Stimulated activated CD8-positive, alpha-beta memory T cell treated with anti-CD3 and anti-CD28 coated beads, Interleukin-7, amount 100 ng/mL, for 1 hour (primary cell): ENCODE measurements at places on chromosomes 2 and 18.

DNA sequence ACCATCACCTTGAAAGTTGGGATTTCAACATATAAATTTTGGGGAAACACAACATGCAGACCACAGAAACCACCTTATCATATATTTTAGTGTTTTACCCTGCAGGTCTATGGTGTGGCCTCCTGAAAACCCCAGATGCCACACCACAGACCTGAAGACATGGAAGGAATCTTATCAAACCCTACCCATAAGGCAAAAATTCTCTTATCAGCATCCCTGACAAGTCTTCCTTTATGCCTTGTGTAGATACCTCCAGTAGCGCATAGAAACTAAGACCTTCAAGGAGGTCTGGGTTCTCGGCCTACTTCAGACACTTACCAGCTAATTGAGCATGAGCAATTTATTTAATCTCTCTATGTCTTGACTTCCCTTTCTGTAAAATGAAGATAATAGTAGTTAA lies 59.1 kb upstream of the SLC14A2 start:
- no peak for DNase-seq

GRCh38 chr2:8692783-8693156 lies 10.9 kb downstream of the ID2 start:
- DNase-seq: no peak

DNA sequence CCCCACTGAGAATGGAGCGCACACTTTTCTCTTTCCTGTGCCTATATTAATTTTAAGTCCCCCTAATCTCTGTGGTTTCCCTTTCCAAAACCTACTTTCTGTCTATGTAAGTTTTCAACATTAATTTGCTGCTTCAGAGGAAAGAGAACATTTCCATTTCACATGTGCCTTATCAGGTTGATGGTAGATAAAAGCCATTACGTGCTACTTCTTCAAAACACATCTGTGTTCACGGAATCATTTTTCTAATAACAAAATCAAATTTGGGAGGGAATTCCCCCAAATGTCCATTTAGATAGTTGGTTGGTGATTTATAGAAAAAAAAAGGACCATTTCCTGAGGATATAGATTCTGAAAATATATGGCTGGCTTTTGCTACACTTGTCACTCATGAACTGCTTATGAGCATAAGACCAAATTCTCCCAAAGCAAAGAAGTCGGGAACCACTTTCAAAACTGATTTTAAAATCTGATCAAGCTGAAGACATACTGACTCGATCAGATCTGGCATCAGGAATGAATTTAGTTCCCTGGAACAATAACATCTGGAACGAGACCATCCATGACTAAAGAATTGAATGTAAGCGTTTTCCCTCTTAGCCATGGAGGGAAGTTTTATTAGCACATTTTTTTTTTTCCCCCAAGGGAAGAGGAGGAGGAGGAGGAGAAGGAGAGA lies 8.2 kb downstream of the PTGR3 start:
- DNase-seq: no peak

- DNase-seq: no peak
These were observed 81.5 kb upstream of the STON1 start for GRCh38 chr2:48448274-48449061.

DNA sequence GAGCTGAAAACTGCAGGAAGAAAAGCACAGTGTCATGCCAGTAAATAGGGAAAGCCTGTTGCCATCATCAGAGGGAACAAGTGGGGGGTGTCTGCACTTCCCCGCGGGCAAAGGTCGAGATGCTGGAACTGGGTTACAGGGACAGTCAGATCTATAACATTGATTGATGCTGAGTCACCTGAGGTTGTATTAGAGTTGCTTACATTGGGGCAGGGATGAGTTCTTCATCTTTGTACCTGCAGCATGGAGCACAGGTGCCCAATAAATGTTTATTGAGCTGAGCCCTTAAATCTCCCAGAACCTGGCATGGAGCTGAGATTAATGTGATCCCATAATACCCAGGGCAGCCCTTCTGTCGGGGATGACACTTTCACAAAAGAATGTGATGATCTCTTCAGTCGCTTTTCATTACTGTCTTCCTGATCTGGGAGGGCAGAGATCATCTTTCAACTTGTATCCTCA lies 5.9 kb upstream of the RNF152 start:
- DNase-seq: no peak

GRCh38 chr2:135996304-135996703 lies 10.9 kb upstream of the DARS1 start:
- no peak for DNase-seq

GRCh38 chr2:40226637-40227036 lies 225.3 kb downstream of the SLC8A1 start:
- DNase-seq: no peak

DNA sequence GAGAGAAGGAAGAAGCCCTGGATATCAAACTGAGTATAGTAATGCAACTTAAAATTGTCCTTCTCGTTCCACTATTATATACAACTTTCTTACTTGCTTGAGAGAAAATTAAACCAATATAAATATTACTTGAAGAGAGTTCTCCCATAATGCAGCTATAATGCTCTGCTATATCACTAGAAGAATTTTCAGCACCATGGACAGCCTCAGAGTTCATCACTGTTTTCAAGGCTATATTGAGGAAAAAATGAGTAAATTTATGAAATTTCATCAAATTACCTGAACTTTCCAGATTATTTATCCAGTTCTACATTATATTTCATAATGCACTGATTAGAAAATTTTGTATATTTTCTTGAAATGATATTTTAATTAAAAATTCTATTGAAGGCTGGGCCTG lies 1053.5 kb upstream of the FAM98A start:
- DNase-seq: no peak

DNA sequence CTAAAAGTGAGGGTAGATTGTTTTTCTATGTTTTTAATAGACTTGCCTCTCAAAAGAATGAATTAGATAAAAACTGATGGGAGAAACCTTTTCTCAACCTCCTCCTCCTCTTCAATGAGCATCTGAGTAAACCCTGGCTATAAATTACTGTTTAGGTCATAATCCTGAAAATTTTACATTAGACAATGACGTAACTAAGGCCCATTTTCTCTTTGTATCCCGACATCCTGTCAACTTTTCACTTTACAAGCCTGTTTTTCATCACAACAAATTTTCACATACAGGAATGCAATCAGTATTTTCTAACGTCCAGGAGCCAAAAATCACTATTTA lies 1.3 kb downstream of the SPIRE1 start:
- no peak for DNase-seq

GRCh38 chr18:56851774-56852173 lies 200.6 kb downstream of the WDR7 start:
- no peak for DNase-seq

GRCh38 chr2:151756820-151757219 lies 22.5 kb upstream of the NEB start:
- DNase-seq: no peak

DNA sequence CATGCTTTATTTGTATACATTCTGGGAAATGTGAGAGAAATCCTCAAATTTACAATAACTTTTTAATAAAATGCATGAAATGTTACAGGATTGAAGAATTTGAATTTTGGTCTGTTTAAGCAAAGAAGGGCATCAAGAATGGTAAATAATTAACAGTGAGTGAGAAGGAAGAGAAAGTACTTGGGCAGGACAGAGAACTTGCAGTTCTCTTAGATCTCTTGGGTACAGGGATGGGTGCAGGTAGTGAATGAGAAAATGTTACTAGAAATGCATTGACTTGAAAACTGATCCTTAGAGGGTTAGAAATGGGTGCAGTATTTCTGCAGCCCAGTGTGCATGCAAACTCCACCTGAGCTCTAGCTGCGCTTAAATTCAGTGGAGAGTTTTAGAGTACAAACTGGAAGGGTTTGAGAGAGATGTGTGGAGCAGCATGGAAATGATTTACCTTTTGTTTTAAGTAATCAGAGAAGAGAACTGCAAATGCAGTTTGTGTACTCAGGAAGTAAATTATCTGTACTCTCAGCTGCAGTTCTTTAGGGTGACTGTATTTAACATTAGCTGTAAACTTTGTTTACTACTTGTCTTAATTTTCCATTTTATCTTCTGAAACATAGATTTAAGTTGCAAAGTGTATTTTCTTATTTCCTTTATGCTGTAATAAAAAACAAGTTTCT lies 51.0 kb upstream of the RAB27B start:
- DNase-seq: no peak

- DNase-seq: no peak
These were observed 1.5 kb upstream of the GPBAR1 start for GRCh38 chr2:218259099-218259961.

- DNase-seq: no peak
These were observed 19.1 kb upstream of the IL18R1 start for GRCh38 chr2:102336502-102336945.

- no peak for DNase-seq
These were observed 176.0 kb downstream of the DIS3L2 start for GRCh38 chr2:232137356-232138147.

DNA sequence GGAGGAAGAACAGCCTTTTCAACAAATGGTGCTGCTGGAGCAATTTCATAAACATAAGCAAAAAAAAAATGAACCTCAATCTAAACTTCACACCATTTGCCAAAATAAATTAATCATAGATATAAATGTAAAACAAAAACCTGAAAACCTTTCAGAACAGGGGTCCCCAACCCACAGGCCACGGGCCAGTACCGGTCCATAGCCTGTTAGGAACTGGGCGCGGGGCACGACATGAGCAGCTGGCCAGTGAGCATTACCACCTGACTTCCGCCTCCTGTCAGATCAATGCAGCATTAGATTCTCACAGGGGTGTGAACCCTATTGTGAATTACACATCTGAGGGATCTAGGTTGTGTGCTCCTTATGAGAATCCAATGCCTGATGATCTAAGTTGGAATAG lies 176.0 kb downstream of the EXOC6B start:
- no peak for DNase-seq

DNA sequence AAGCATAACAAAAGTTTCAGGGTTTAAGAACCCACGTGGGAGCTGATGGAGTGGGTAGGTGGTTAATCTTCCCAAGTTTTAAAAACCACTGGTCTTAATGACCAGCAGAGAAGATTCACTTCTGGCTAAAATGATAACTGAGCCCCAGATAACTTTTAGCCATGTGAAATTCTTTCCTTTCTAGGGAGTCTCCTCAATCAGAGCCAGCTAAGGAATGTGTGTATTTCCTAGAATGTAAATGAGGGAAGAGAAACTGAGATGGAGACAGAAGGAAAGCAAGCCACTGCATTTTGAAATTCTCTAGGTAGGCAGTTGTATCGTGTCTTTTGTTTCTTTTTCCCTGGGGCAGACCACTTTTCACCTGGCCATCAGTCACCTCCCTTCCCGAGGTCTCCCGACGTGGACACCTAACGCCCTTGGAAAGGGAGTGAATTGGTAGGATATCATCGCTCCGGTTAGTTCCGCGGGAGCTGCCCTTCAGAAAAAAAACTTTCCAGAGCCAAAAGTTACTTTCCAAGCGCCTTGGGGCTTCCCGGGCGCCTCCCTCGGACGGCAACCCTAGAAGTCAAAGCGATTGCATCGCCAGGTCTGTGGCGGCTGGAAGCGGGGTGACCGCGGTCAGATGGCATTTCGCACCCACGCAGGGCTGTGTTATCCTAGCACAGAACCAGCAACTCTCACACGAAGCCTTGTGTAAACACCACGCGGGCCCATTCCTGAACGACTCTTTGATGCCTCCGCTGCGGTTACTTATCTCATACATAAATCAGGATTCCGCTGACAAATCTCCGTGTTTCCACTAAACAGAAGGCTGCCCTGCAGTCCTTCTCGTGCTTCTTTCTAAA lies 1.3 kb downstream of the COLEC12 start:
- DNase-seq: no peak

GRCh38 chr2:239979243-239980023 lies 45.7 kb downstream of the NDUFA10 start:
- no peak for DNase-seq

DNA sequence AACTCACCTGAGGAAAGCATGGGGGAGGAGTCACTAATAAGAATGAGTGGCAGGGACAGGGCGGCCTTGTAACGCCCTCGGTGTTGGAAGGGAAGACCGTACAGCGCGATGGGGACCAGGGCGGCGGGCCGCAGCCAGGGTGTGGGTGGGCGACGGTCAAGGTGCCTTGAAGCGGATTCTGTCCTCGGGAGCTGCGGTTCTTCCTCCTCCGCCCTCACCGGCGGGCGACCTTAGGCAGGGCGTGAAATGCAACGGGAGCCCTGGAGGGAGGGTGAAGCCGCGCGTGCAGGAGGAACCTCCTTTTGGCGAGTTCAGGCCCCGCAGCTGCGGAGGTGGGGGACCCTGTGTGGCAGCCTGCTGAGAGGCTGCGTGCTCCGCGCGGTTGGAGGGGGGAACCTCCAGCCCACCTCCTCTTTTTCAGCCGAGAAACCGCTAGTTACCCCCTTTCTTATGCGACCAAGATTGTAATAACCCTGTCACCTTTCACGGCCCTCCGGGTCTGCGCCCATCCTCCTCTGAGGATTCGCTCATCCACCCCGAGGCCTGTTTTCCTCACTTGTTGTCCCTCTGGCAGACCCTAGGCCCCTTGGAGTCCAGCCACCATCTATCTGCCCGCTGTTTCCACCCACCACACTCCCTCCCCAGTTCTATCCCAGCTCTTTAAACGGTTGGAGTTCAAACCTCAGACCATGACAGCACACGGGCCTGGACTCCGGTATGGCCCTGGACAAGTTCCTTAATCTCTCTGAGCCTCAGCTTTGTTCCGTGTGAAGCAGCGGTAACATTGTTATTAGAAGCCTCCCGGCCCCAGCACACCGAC lies 823 bp upstream of the RNU2-63P start:
- DNase-seq: peak; percentile 14

GRCh38 chr2:171297956-171298355 lies 135.8 kb downstream of the METTL8 start:
- no peak for DNase-seq

DNA sequence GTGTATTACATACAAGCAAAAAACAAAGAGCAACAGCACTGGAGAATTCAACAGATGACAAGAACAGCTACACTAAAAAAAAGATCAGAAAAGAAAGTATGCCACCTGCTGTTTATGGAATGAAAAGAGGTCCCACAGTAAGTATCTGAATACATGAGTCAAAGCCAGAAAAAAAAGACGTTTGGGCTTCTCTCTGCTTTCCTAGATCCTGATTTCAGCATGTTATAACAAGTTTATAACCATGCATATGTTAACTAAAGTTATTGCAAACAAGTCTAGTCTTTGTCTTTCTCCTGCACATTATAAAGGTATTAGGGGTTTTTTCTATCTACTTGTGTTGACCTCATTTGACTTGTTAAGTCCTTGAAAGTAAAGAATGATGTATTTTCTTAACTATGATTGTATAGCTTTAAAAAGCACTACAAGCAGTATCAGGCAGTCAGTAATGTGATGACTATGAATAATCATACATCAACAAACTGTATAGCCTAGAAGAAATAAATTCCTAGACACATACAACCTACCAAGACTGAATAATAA lies 108.5 kb upstream of the COL5A2 start:
- no peak for DNase-seq

GRCh38 chr18:79863161-79864005 lies 65.6 kb downstream of the KCNG2 start:
- no peak for DNase-seq

GRCh38 chr2:159895258-159896065 lies 97.5 kb upstream of the CD302 start:
- no peak for DNase-seq

- DNase-seq: no peak
These were observed 37.4 kb downstream of the ACTR2 start for GRCh38 chr2:65264821-65265670.
